ENCODE measurements at places on chromosomes 11 and 22.

- no peak for DNase-seq
These were observed 114.4 kb downstream of the TRIM29 start for GRCh38 chr11:120023551-120023950.

GRCh38 chr11:27735281-27735680 is 35.0 kb upstream of the BDNF start:
- no peak for DNase-seq

DNA sequence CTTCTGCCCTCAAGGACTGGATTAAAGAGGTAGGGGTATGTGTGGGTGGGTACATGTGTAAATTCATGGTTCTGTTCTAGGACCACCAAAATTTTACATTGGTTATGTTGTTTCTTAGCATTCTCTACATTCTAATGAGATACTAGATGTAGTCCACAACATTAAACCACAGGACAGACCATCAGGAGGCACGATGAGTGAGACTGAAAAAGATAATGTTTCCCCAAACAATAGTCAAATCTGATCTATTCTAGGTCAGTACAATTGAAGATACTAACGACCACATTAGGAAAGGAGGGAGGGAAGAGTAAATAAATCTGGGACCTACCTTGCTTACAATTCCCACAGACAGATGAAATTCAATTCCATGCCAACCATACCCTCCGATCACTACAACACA is 42.2 kb downstream of the MRTFA start:
- DNase-seq, result no peak

DNA sequence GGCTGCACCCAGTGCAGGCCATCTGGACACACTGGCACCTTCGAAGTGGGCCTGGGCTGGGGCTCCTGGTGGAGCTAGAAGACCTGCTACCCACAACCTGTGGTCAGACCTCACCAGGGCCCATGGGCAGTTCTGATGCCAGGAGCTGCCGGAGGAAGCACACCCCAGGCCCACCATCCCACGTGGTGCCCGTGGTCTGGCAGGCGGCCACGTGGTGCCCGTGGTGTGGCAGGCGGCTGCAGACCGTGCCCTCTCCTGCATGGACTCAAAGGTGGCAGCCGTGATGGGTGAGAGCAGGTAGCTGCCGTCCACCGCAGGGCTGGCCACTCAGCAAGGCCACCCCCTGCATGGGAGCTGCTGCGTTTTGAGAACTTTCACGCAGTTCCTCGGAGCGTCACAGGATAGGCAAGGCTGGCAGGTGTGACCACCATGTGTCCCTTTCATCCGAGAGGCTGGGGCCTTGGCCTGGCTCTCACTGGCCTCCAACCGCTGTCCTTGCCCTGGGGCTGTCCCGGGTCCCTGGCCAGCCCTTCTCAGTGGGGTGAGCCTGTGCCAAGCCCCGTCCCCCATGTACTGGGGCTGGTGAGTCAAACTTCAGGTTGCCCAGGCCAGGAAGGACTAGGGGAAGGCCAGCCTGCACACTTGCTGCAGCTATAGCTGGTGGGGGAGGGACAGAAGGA is 3.9 kb upstream of the IL17REL start:
- no peak for DNase-seq

DNA sequence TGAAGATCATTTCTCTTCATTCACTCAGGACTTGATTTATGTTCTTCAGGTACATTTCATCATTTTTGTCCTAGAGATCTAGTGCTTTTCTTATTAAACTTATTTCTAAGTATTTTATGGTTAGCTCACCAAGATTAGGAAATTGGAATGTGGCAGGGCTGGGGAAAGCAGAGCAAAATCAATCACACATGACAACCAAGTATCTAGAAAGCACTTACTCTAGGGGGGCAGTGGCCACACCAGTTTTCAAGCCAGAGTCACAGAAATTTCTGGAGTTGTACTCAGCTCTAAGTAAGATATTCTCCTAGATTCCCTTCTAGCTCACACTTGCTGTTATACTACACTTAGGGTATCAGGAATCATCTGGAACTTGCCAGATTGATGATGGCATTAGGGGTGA is 33.3 kb upstream of the MYEOV start:
- DNase-seq, result no peak

DNA sequence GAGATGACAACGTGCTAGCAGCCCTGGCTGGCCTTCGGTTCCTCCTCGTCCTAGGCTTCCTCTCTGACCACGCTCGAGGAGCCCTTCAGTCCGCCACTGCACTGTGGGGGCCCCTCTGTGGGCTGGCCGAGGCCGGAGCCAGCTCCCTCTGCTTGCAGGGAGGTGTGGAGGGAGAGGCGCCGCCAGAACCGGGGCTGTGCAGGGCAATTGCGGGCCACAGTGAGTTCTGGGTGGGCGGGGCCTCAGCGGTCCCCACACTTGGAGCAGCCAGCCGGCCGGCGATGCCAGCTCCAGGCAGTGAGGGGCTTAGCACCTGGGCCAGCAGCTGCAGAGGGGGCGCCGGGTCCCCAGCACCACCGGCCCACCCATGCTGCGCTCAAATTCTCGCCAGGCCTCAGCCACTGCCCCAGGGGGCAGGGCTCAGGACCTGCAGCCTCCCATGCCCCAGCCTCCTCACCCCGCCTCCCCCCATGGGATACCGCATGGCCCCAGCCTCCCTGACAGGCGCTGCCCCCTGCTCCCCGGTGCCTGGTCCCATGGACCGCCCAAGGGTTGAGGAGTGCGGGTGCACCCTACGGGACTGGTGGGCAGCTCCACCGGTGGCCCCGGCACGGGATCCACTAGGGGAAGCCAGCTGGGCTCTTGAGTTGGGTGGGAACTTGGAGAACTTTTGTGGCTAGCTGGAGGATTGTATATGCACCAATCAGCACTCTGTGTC is 399.4 kb downstream of the LUZP2 start:
- no peak for DNase-seq

DNA sequence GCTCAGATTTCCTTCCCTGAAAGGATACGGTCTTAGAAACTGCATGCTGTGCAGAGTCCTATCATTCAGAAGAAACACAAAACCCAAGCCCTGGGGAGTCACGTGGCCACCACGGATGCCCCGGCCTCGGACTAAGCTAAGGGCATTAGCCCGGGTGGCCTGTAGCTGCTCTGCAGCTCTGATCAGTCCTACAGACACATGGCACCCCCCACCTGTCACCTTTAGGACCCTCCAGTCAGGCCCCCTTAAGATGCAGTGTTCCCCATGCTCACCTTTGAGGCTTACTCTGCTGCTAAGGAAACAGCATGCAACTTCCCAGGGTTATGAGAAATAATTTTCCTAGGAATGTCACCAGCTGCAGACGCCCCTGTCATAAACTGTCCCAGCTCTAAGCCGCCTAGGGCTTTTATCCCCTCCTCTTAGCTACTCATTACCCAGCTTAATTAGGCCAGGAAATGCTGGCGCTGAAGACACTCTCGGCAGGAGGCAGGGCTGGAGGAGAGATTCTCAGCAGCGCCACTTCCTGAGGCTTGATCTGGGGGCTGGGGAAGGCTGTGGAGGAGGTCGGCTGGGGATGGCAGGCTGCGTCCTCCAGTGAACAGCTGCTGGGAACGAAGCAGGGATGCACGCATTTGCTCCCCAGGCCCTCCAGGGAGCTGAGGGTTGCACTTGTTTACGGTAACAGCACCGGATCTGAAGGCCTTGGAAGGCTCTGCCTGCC is 47.2 kb upstream of the ADA2 start:
- no peak for DNase-seq

DNA sequence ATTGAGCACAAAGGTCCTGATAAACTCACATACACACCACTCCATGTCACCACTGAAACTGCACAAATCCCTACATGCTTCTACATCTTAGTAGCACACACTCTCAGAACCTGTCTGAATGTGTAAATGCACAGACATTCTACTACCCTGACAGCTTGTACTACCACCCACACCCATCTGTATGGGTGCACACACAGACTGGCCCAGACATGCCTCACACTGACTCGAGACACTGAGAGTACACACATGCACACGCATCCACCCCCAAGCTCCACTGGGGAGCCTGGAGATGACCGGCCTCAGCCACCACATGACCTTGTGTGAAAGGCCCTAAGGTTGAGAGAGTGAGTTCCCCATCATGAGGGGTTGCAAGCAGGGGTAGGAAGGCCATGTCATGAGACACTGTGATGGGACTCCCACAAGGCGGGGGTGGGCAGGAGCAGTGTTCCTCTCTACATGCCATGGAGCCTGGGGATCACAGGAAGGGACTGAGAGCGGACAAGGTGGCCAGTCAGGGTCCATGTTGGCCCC is 28.1 kb downstream of the ARAP1 start:
- DNase-seq, result no peak

DNA sequence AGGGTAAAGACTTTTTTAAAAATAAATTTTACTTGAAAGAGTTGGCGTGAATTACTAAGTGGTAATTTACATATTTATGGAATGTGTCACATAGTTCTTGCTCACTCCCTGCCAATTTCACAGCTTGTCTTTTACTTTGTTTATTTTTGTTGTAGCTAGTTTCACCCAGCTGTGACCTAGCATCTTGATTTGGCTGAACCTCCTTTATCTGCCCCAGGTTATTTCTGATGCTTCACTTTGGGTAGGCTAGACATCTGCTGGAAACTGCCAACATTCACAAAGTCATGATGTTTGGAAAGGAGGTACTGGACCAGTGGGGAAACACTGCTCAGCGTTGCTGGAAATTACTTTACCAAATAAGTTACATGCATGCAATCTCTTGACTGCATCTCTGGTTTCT is 1676.0 kb upstream of the RAG2 start:
- no peak for DNase-seq

DNA sequence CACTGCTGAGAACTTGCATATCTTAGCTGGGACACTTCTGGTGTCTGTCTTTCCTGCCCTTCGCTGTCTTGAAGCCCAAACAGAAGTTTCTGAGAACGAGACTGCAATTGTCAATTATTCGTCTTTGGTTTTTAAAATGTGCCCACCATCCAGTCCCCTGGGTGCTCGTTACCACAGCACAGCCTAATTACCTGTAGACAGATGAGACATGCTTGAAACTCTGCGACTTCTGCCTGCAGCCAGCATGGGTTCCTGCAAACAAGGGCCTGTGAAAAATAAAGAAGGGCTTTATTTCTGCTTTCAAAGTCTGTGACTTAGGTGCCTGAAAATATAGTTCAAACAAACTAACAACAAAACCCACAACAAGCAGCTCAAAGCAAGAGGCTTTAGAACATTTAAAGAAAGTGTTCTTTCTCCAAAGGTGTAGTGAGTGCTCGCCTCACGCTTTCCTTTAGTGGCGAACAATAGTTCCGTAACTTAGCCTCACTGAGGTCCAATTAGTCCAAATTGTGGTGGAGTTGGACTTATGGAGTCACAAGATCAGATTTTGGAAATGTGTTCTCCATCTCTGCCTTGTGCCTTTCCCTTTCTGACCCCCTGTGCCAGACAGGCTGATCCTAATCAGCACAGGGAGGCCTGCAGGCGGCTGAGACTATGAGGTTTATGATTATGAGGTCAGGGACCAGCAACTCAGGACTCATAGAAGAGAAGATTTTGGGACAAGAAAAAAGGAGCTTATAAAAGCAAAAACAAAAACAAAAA is 20.4 kb upstream of the GRAMD1B start:
- DNase-seq, result no peak

DNA sequence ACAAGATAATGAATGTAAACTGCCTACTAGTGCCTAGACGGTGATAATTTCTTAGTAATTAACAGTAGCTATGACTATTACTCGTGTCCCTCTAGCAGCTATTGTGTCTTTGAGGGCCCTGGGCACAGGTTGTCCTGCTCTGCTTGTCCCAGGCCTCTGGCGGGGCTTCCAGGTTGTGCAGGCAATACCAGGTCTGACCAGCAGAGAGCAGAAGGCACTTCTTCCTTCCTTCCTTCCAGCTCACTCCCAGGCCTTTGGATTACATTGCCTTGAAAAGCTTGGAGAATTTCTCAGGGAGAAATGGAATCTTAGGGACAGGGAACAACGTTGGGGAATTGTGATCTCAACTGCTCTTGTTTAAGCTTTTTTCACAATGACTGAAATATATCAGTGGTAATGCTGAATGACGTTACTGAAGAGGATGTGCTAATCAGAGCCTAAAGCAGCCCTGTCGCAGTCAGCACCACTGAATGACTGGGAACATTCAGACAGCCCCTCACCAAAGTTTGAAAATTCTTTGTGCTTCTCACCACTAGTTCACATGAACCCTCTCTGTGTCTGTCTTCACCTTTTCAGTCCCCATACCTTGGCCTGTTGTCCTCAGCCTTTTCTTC is 8.4 kb upstream of the CCKBR start:
- DNase-seq, result peak; percentile 32

GRCh38 chr22:36562261-36562835 is 33.4 kb upstream of the EIF3D start:
- no peak for DNase-seq

DNA sequence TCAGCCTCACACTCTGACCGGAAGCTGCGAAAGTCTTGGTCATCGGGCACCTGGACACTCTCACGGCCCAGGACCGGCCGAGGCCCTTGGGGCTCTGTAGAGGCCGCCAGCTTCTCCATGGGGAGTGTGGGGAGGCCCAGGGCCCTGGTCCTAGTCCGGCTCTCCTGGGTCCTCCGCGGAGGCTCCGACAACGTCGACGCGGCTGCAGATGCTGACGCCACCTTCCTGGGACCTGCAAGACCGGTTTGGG is 12.9 kb downstream of the STARD10 start:
- no peak for DNase-seq

GRCh38 chr22:36211237-36211861 is 9.7 kb upstream of the APOL4 start:
- peak; percentile 41 for DNase-seq

DNA sequence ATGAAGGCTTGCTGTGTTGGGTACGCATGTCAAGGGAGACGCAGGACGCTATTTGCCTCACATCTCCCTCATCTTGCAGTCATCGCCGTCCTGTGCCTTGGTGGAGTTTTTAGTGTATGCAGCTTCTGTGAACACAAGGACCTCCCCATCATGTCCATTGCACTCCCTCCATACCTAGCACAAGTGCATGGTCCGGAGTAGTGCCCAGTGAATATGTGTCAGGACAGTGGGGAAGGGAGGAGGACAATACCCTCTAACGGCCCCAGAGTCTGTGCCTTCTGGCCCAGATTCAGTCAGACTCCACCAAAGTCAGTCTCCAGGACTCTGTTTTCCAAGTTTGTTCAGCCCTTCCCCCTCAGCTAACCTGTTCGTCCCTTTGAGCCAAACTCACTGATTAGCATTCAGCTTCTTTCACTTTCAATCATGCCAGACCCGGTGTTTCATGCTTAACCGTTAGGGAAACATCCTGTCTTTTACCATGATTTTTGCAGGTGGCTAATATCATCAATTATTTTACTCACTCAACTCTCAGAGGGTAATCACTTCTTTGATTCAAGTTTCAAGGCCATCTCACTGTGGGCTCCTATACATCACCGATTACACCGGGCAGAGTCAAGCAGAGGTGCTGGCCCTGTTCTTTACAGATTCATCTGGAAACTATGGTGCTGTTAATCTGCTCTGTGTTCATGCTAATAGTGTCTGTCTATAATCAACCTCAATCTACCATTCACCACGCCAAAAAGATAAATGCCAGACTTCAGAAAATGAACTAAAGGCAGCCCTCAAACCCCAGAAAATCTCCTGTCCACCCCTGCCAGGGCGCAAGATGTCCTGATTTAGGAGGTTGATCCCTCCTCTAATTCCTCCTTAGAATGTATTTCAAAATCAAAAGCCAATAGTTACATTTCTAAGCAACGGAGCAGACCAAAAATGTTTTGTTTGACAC is 156.5 kb downstream of the RRAS2 start:
- no peak for DNase-seq

Data from globus pallidus (tissue), 1 donor.